ENCODE measurements at places on chromosomes 7 and 10. TPM values are rescaled to one million over a fixed set of nuclear protein-coding genes. Genes with fewer than 3 reads are reported as not detected.

The ETV1 gene
- 0.31 TPM for total RNA-seq

The TMEM176B gene
- total RNA-seq = not detected

GRCh38 chr10:88332503-88333247, 250.4 kb downstream of the RNLS start:
- DNase-seq = no peak

The TUBAL3 gene
- not detected for total RNA-seq

GRCh38 chr7:73971322-73971703, 56.7 kb upstream of the ELN start:
- no peak for DNase-seq

DNA sequence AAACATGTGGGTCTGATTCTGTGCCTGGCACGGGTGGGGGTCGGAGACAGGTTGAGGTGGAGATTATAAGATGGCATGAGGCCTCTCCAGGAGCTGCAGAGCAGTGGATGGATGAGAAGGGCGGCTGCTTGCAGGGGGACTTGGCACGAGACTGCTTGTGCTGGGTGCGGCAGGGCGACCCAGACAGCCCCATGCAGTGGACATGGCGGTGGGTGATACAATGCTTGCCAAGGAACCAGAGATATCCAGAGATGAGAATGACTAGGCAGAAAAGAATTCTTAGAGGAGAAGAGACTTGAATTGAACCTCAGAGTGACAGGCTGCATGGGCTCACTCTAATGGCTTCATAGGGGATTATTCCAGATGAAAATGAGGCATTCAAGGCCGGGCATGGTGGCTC, 145.4 kb downstream of the NEURL1 start:
- no peak for DNase-seq

The MKX gene
- 0.63 TPM for total RNA-seq

DNA sequence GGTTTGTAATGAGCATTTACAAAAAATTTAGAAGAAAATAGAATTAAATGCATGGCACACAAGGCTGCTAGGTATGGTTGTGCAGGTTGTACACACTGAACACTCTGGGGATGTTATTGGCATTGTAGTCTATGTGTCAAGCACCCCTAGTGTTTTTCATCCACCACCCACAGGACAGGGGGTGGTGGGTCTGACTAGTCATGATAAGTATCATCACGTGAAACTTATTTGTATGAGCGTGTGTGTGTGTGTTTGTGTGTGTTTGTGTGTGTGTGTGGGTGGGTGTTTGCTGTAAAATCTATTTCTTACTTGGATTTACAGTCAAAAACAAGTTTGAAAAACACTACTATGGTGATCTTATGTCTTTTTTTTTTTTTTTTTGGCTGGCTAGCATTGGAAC, 66.5 kb downstream of the MAP3K8 start:
- DNase-seq = peak; percentile 16

DNA sequence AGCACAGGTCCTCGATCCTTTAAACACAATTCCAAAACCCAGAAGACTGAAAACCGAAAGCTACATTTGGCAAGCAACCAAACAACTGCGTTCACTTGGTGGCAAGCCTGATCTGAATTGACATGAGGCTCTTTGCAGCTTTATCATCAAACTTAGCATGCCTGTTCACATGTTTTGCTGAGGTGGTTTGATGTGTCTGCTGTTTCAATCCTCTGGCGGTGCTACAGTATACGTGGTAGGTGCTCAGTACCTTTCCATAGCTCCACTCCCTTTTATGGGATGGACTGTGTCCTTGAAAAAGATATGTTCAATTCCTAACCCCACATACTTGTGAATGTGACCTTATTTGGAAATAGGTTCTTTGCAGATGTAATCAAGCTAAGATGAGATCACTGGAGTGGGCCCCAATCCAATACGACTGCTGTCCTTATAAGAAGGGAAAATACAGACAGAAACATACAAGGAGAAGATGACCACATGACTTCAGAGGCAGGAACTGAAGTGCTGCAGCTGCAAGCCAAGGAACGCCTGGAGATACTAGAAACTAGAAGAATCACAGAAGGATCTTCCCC, 33.4 kb downstream of the CCDC6 start:
- no peak for DNase-seq

DNA sequence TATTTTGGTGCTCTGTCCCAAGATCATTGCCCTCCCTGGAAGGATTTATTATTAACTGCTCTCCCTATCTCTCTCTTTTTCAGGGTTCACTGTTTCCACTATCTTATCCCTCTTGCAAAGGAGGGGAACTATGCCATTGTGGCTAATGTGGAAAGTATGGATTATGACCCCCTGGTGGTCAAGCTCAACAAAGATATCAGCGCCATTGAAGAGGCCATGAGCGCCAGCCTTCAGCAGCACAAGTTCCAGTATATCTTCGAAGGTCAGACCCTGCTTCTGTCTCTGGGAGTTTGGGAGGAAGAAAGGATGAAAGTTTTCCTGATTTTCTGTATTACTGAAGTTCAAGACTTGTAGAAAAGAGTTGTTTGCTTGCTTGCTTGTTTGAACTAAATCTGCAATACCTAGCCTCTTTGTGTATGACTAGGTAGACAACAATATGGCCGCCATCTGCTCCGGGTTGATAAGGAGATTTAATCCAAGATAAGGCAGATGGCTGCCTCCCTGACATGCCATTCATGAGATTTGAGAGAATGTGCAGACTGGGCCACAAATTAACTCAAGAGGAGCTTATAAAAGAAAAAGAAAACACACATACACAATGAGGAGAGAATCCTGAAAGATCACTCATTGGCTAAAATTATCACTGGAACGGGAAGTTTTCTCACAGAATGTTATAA, 122.2 kb upstream of the LRGUK start:
- no peak for DNase-seq

DNA sequence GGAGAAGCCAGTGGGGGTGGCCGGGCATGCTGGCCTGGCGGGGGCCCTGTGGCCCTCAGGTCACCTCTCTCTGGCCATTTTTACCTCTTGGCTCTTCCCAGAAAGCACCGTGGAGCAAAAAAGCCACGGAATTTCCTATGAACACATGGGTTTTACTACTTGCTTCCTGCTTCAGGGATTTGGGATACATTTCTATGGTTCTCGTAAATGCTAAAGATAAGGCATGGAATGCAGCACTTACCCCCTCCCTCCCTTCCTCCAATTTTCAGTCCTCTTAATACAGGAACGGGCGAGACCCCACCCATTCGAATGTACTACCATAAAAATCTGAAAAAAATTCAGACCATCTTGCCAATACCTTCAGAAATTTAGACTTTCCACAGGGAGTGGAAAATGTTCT, 279.7 kb downstream of the ARHGAP12 start:
- no peak for DNase-seq

- DNase-seq = no peak
Measured at GRCh38 chr7:141668853-141669252, 33.1 kb downstream of the DENND11 start.

DNA sequence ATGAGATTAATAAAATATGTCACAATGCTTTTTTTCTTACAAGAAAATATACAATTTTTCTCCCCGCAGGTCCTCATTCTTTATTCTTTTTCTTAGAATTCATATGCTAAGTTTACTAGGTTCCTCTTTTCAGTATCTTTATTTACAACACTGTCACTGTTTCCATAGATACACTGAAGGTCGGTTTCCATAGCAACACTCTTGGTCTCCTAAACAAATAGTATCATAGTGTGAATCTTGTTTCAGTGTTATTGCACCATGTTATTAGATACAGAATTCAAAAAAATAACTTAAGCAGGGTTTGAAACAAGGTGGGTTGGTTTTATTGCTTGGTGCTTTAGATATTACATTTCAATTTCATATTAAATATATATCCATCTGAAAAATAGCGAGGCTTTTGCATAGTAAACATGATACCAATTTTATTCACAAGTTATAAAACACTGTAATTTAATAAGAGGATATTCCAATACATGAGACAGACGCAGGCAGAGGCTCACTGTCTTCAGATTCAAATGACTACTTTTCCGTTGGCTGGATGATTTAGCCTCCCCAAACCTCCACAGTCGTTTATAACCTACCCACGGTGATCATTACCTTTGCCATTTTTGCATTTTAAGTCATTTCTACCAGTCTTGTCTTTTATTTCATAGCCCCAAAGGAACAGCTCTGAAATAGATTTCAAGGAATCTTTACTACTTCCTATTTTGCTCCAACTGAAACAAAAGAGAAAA, 88.9 kb upstream of the KLF6 start:
- no peak for DNase-seq

The ZNF33B gene
- total RNA-seq = 6.4 TPM

- DNase-seq = no peak
Measured at GRCh38 chr7:140873434-140873833, 51.3 kb downstream of the BRAF start.

- peak; percentile 75 for DNase-seq
Measured at GRCh38 chr7:37377231-37377630, 71.4 kb downstream of the ELMO1 start.

The PTF1A gene
- total RNA-seq = not detected

DNA sequence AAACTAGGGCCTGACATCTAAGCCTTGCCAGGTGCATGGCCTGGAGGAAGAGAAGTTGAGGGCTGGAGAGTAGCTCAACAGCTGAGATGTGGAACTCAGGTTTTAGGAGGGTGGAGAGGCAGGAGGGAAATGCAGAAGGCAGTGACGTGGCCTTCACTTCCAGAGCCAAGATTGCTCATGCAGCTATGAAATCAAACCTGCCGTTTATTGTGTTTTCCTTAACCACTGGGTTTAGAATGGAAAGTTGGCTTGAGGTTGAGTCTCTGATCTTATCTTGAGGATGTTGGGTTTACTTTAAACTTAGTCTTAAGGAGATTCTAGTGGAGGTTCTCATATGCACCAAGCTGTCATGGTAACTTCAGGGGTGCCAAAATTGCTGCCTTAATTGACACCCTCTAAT, 178.6 kb downstream of the SORCS3 start:
- DNase-seq = no peak

- no peak for DNase-seq
Measured at GRCh38 chr7:87231711-87232110, 12.2 kb upstream of the TMEM243 start.

DNA sequence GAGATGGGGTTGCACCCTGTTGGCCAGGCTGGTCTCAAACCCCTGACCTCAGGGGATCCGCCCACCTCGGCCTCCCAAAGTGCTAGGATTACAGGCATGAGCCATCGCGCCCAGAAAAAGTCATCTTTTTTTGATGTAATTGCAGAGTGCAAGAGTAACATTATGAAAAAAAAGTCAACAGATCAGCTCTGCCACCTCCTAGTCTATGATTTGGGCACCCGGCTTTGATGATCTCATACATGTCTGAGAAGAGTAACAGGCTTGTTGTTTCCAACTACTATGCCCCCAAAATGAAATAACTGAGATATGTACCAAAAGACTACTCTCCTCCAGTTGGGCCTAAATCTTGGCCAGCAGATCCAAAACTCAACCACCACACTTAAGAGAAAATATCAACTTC, 40.8 kb downstream of the VOPP1 start:
- no peak for DNase-seq

DNA sequence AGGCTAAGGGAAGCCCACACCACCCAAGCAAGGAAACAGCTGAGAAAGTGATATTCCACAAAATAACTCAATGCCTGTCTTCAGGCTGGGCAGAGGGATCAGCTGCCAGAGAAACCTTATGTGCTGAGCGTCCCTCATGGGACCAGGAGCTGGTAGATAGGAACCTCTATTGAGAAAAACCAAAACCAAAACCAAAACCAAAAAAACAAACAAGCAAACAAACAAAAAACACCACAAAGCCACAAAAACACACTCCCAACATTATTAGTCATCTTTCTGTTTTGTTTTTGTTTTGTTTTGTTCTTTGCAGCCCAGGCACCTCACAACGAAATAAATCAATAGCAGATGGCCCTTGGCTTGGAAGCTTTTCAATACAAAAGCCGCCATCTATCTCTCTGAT, 760.8 kb upstream of the CELF2 start:
- no peak for DNase-seq

- DNase-seq = no peak
Measured at GRCh38 chr7:133771788-133772419, 355.2 kb upstream of the LRGUK start.

- peak; percentile 69 for DNase-seq
Measured at GRCh38 chr7:26153823-26154783, 2.1 kb downstream of the NFE2L3 start.

- DNase-seq = no peak
Measured at GRCh38 chr7:8217200-8218068, 44.5 kb downstream of the ICA1 start.

The RAB19 gene
- 13.3 TPM for total RNA-seq

GRCh38 chr10:133277993-133278576, 1.4 kb upstream of the ADAM8 start:
- no peak for DNase-seq

The NYAP1 gene
- 0.17 TPM for total RNA-seq

GRCh38 chr10:13306103-13306502, 6.2 kb upstream of the PHYH start:
- DNase-seq = no peak

DNA sequence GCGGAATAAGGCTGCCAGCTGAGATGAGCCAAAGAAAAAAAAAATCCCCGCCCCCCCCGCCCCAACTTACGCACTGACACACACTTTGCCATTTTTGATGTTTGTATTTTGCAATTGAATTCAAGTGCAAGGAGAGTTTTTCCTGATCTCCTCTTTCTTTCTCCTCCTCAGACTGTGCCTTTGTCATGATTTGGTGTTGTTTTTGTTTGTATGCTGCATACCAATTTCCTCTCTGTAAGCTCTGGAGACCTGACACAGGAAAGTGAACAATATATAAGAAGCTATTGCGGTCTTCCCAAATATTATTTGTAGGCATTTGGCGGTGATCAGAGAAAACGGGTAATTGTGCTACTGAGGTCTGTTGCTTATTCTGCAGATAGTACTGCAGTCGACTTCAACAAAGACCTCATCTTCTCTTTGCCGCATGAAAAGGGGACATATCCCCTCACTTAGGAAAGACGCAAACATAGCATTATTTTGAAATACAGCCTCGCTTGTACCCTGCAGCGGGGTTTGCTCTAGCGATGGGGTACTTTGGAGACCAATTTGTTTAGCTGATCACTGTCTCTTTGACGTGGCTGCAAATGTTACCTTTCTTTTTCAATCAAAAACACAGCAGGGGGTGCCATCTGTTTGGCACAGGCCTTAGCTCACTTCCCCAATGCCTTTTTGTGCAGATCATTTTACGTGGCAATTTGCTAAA, 206.6 kb downstream of the SKAP2 start:
- no peak for DNase-seq

GRCh38 chr10:122487174-122487765, 25.9 kb downstream of the HTRA1 start:
- DNase-seq = no peak

The ITIH5 gene
- not detected for total RNA-seq

All from activated CD4-positive, alpha-beta memory T cell treated with anti-CD3 and anti-CD28 coated beads for 36 hours (primary cell).